Activated CD8-positive, alpha-beta memory T cell treated with anti-CD3 and anti-CD28 coated beads for 4 hours (primary cell): ENCODE measurements at places on chromosomes 4 and X.

GRCh38 chrX:108131471-108131870 lies 39.9 kb downstream of the ATG4A start:
- DNase-seq: no peak

GRCh38 chr4:36325499-36325898 lies 44.1 kb downstream of the DTHD1 start:
- DNase-seq: no peak

DNA sequence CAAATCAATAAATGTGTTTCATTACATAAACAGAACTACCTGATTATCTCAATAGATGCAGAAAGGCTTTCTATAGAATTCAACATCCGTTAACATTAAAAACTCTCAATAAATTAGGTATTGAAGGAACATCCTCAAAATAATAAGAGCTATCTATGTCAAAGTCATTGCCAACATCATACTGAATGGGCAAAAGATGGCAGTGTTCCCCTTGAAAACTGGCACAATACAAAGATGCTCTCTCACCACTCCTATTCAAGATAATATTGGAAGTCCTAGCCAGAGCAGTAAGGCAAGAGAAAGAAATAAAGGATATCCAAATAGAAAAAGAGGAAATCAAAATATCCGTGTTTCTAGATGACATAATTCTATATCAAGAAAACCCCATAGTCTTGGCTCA lies 466.4 kb downstream of the MAGEE1 start:
- DNase-seq: no peak

GRCh38 chrX:46573331-46573891 lies at the start of gene CHST7:
CHST7 (plus strand) TSS chrX:46573765; CDS start chrX:46573932, 167 bp downstream.
- no peak for DNase-seq

DNA sequence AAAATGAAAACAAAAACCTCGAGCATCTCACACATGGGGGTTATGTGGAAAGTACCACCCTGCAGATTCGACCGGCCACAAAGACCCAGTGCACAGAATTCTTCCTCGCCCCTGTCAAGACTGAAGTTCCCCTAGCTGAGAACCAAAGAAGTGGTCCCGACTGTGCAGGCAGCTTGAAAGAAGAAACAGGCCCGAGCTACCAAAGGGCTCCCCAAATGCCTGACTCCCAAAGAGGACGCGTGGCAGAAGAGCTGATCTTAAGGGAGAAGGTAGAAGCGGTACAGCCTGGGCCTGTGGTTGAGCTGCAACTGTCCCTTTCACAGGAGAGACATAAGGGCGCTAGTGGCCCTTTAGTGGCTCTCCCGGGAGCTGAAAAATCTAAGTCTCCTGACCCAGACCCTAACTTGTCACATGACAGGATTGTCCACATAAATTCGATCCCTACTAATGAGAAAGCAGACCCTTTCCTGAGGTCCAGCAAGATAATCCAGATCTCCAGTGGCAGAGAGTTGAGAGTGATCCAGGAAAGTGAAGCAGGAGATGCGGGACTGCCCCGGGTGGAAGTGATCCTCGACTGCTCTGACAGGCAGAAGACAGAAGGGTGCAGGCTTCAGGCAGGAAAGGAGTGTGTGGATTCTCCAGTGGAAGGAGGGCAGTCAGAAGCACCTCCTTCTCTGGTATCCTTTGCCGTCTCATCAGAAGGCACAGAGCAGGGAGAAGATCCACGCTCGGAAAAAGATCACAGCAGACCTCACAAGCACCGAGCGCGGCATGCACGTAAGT lies 108.8 kb upstream of the MYOZ2 start:
- no peak for DNase-seq

- DNase-seq: no peak
These were observed 24.8 kb downstream of the CDKN2AIP start for GRCh38 chr4:183469285-183469684.

GRCh38 chr4:166957451-166957850 lies 276.8 kb downstream of the SPOCK3 start:
- no peak for DNase-seq

DNA sequence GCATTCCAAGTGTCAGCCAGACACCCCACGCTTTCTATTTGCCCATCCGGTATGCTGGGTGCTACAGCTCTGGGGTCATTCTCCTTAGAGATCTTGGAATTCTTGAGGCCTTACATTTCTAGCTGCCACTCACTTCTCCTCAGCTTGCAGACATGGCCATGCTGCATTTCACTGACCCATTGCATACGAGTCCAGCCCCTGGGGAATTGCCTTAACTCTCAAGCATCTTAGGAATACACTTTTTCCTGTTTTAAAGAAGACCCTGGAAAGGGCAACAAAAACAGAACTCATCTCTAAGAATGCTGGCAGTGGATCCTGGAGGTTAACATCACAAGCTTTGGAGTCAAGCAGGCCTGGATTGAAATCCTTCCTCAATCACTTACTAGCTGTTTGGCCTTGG lies 122.0 kb upstream of the LNX1 start:
- no peak for DNase-seq
